Cortex of kidney (tissue), 1 donor: ENCODE measurements at places on chromosomes 2 and 18.

GRCh38 chr18:54187372-54187771 is 37.1 kb downstream of the MBD2 start:
- DNase-seq, result no peak

GRCh38 chr2:215919624-215920243 is 93.6 kb downstream of the MREG start:
- DNase-seq, result no peak

GRCh38 chr18:55102958-55103456 is 143.7 kb upstream of the CCDC68 start:
- DNase-seq, result no peak

DNA sequence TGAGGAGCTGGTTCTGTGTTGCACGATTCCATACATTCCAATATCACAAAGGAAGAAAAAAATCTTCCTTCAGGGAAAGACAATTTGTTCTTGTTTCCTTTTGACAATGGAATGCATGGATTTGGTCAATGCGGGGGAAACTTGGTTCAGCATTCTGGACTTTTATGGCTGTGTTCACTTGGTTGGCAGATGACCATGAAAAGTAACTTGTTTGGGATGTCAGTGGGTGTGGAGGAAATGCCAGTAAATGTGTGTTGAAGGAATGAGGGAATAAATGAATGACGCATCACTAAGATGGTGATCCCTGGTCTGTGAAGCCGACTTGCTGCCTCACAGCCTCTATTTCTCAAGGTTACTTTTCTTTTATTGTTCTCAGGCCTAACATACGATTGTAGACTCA is 53.7 kb downstream of the THUMPD2 start:
- DNase-seq, result no peak

- no peak for DNase-seq
Measured at GRCh38 chr2:145258903-145259579, 739.1 kb upstream of the ZEB2 start.

GRCh38 chr2:221929259-221929658 is 357.2 kb upstream of the EPHA4 start:
- DNase-seq, result no peak

- DNase-seq, result no peak
Measured at GRCh38 chr2:144253743-144254142, 266.2 kb downstream of the ZEB2 start.

- no peak for DNase-seq
Measured at GRCh38 chr2:175557810-175558377, 376.4 kb upstream of the ATP5MC3 start.
